Sigmoid colon (tissue), 7 donors: ENCODE measurements at places on chromosomes 6 and 20.
A peak's percentile ranks its signal among the peaks of the same experiment; 100 is the strongest.

GRCh38 chr6:43774776-43775534 lies 4.9 kb downstream of the VEGFA start:
- no peaks in the 10 kb centered on the region for H3K27me3 ChIP-seq
- DNase-seq: peak; percentile 88
- H3K4me3 ChIP-seq: no peak overlapping the region

- H3K4me1 ChIP-seq: no peaks in the 10 kb centered on the region
- no peak for DNase-seq
- H3K27ac ChIP-seq: no peak overlapping the region
- H3K36me3 ChIP-seq: no peaks in the 10 kb centered on the region
- H3K27me3 ChIP-seq: peaks cover 95% of the 10 kb centered on the region
Observed at GRCh38 chr6:1625794-1626435, 16.2 kb downstream of the FOXC1 start.

DNA sequence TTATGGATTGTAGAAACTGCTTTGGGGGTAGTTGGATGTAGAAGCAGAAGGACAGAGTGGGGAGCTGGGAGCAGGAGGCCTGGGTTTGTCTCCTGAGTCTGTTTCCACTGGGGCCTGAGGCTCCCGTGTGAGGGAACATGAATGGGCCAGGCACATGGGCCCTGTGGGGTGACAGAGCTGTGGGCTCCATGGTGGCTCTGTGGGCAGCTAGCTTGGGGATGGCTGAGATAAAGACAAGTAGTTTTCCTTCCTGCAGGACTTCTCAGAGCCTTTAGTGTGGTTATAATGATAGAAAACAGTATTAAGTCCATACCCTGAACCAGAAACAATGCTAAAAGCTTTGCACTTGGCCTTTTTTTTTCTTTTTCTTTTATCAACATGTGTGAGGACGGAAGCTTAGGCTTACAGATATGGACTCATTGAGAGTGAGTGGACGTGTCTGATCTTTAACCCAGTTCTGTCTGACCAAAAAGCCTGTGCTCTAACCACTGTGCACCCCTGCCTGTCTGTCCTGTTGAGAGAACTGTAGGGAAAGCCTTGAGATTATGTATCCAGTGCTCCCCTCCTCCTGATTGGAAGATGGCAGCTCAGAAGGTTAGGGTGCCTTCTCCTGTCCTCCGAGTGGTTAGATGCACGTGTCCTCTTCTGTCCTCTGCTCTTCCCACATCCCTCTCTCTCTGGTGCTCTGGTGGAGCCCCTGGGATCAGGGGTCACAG lies 98.3 kb downstream of the CDH26 start:
- no peaks in the 10 kb centered on the region for H3K36me3 ChIP-seq
- no peak overlapping the region for H3K27ac ChIP-seq
- peaks cover 23% of the 10 kb centered on the region for H3K27me3 ChIP-seq
- H3K4me1 ChIP-seq: peaks cover 3% of the 10 kb centered on the region
- H3K4me3 ChIP-seq: no peak overlapping the region
- peak; percentile 46 for DNase-seq

GRCh38 chr6:32442243-32442667 lies 2.6 kb downstream of the HLA-DRA start:
- H3K27me3 ChIP-seq: no peaks in the 10 kb centered on the region
- no peak overlapping the region for H3K4me3 ChIP-seq
- H3K4me1 ChIP-seq: no peaks in the 10 kb centered on the region

DNA sequence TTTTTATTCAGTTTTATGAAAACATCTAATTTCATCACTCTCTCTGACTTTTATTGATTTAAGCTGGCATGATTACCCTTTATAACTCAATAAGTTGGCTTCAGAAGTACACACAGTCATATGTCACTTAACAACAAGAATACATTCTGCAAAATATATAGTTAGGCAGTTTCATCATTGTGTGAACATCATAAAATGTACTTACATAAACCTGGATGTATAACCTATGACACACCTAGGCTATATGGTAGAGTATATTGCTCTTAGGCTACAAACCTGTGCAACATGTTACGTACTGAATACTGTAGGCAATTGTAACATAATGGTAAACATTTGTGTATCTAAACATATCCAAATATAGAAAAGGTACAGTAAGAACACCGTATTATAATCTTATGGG lies 362.2 kb upstream of the BTBD3 start:
- H3K27ac ChIP-seq: no peak overlapping the region
- no peaks in the 10 kb centered on the region for H3K36me3 ChIP-seq
- no peak overlapping the region for H3K4me3 ChIP-seq
- no peaks in the 10 kb centered on the region for H3K4me1 ChIP-seq
